ENCODE measurements at places on chromosomes 5 and 9.

- peak; percentile 53 for DNase-seq
Observed at GRCh38 chr5:90446961-90447360, 27.6 kb downstream of the MBLAC2 start.

DNA sequence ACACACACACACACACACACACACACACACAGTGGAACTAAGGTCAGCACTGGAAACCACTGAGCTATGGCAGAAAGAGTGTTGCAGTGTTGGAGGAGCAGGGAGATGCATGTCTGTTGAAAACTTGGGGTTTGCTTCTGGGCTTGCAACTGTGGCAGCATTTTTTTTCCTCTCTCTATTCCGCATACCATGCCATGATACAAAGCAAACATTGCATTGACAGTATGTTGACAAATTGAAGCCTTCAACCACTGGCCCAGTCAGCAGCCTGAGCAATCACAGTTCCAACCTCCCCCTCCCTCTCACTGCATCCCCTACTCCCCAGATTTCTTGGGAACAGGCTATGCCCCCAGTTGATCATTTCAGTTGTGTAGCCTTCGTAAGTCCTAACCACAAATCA lies 478.1 kb upstream of the WWC1 start:
- peak; percentile 58 for DNase-seq

DNA sequence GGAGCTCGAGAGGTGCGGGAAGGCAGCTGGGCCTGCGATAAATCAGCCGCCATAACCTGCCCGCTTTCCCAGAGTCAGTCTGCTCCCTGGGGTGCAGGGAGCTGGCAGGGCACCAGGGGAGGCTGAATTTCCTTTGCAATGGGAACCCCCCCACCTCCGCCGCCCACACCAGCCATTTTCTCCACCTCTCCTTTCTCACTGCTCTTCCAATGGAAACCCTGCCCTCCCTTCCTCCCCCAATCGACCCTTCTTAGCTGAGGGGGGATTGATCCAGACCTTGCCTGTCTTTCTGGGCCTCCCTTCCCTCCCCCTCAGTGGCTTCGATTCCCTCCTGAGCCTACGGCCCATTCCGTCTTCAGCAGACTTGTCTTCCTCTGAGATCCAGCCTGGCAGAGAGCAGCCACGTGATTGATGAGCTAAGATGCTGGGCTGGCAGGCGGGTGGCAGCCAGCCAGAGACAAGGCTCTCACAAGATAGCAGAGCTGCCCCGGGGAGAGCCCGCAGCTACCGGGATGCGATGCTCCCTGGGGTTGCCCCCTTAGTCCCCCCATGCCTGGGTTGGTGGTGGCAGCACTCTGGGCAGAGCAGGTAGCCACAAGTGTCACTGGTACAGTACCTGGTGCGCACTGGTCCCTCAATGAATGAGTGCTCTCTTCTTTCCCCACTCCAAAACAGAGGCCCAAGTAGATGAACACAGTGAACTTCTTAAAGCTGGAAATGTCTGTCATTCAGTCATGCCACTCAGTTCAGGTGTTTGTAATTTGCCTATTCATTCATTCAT lies 53.7 kb upstream of the FABP6 start:
- DNase-seq, result peak; percentile 54

- no peak for DNase-seq
Observed at GRCh38 chr5:147160902-147161700, 73.7 kb upstream of the STK32A start.

DNA sequence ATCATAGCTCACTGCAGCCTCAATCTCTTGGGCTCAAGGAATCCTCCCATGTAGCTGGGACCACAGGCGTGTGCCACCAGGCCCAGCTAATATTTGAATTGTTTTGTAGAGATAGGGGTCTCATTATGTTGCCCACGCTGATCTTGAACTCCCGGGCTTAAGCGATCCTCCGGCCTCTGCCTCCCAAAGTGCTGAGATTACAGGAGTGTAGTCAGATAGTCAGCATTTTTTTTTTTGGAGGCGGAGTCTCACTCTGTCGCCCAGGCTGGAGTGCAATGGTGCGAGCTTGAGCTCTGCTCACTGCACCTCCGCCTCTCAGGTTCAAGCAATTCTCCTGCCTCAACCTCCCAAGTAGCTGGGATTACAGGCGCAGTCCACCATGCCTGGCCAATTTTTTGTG lies 1.6 kb upstream of the SAR1B start:
- no peak for DNase-seq

- DNase-seq, result no peak
Observed at GRCh38 chr5:23132231-23132630, 279.1 kb upstream of the CDH12 start.

GRCh38 chr9:121234832-121235161 lies 33.1 kb upstream of the RAB14 start:
- DNase-seq, result no peak

- DNase-seq, result no peak
Observed at GRCh38 chr9:37037503-37038301, 3.6 kb upstream of the PAX5 start.

DNA sequence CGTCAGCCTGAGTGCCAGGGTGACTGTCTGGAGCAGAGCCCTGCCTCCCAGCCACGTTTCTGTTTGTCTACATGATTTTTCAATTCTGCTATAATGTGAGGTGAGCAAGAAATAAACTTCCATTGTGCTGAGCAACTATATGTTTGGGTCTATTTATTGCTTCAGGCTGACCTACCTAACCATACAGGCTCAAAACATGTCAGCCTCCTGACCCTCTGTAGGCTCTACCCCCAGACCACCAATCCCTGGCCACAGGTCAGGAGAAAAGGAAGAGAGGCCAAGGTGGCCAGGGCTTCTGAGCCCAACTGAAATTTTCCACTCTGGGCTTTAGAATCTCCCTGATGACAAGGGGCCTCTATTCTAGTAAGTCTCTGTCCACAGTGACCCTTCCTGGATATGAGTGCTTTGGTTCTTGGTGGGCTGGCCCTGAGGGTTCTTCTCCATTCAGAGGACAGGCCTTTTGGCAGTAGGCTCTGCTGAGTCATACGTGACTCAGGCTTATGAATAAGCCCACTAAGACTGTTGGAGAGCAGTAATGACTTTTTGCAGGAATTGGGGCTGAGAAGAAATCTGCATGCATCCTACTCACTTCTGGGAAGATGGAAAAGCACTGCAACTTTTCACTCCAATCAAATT lies 117.2 kb upstream of the TBCA start:
- peak; percentile 95 for DNase-seq

- peak; percentile 83 for DNase-seq
Observed at GRCh38 chr9:127767909-127768331, 10.5 kb downstream of the SH2D3C start.

- DNase-seq, result no peak
Observed at GRCh38 chr5:146109379-146109778, 4.0 kb upstream of the PLAC8L1 start.

DNA sequence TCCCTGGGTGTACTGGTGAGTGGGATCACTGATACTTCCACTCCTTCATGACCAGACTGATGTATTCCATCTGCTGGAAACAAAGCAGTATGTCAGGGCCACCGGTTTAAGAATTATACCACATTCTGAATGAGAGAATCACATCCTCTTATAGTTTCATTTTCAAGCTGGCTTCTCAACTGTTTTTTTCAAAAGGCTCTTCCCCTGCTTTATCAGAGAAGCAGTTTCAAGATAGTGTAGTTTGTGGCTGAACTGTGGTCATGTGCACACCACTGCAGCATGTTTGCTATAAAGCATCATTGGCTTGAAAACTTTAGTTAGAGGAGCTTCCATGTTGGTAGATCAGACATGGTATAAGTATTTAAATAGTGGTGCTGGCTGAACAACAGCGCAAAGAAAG lies 450.5 kb upstream of the CDH10 start:
- DNase-seq, result no peak

- DNase-seq, result no peak
Observed at GRCh38 chr9:134220311-134220710, 55.9 kb upstream of the RNU6ATAC start.

DNA sequence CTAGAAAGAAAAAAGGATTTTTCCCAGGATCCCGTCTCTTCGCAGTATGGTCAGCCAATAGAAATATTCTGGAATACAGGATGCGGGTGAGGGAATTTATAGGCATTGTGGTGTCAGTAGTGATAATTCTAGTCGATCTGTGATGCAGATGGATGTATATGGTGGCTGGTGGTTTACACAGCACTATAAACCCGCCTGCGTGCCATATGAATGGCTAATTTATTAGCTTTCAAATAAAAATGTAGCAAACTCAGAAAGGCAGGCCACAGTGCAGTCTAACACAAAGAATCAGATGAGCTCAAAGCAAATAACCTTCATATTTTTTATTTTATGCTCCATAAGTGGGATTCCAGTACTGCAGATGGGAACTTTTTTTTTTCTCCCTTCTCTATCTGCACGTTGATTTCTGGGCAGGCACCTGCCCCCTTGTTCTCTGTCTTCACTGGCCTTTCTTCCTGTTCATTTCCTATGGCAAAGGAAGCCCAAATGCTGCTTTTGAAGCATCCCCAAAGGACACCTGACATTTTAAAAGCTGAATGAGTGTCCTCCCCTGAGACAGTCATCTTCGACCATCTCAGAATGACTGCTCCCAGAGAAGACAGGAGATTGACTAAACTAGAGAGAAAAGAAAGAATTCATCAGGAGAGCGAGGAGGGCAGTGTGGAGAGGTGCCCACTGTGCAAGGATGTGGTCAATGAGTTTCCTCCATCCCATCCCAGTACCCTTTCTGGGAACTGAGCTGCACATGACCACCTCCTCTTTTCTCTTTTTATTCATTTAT lies 52.1 kb downstream of the SEMA6A start:
- no peak for DNase-seq

DNA sequence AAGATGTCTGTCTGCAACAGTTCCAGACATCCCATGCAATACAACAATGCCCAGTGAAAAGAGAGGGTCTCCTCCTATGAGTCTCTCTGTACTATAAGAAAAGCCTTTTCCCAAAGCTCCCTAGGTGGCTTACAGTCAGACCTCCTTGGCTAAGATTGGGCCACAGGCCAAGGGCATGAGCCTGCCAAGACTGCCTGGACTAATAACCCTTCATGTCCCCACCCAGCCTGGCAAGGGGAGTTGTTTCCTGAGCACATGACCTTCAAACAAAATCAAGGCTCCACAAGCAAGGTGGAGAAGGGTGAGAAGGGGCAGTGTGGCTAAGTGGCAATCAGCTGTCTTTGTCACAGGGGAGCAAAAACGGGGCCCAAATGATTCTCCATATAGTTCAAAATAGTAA lies 75.6 kb upstream of the ZSWIM6 start:
- DNase-seq, result no peak

DNA sequence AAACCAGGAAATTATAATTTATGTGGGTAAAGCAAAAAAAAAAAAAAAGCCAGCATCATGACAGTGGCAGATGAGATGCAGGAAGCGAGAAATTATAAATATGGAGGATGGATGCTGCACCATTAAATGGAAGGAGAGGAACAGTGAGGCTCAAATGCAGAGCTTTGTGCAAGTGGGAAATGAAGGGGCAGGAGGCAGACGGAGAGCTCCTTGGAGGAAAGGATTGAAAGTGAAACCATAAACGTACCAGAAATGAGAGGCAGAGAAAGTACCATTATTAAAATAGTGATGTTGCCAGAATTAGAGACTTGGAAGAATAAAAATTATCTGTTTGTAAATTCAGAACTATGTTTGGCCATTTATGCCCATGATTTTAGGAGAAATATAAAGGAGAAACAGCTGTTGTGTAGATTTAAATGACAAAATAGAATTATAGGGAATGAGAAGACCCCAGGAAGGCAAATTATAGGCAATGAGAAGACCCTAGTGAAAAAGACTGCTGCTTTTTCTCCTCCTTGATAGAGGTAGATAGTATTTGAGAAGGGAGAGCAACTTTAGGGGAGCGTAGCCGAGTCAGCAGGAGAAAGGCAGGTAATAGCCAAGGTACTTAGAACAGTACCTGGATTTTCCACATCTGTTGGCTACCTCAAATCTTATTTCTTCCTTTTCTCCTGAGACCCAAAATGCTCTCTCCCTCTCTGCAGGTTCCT lies 341.0 kb upstream of the CD180 start:
- peak; percentile 15 for DNase-seq

DNA sequence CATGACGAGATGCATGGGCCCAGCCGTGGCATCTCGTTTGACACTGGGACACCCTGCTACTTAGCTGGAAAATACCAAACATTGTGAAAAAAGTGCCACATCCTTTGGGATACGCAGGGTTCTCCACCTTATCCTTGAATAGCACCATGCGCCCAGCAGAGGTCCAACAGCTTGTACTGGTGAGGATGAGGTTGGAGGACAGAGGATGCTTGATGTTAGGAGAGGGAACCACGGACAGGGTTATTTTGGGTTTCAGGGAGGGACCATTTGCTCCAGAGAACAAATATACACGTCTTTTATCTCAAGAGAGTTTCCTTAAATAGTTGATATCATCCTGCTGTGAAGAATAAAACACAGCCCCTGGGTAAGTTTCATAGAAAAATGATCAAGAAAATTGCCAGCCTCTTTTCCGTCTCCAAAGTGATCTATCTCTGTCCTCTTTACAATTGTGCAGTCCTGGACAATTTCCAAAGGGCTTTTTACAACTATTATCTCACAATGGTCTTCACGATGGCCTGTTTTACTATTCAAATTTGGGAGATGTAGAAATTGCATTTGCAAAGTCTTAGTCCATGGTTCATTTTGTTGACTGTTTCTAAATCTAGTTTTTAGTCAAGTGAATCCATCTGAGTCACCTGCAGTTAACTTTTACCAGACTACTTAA lies 19.9 kb upstream of the FRRS1L start:
- no peak for DNase-seq

GRCh38 chr5:14834062-14834461 lies 37.5 kb downstream of the ANKH start:
- no peak for DNase-seq

DNA sequence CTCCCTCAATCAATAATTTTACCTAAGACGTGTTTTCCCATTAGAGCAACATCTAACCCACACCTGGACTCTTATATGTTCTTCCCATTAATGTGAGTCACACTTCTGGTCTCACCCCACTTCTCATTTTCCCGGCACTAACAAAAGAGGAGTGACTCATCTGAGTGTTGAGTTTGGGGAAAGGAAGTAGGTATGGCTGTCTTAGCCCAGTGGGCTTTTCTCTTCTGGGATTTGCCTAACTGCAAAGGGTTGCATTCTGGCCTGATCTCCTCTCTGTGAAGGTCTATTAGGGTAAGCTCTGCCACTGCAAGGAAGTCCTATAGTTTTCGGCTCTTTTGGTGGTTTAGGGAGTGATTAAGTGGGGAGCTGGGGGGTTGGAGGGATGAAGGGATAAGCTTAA lies 195.6 kb downstream of the KIAA0825 start:
- no peak for DNase-seq

- DNase-seq, result no peak
Observed at GRCh38 chr9:90774071-90774470, 27.5 kb upstream of the SYK start.

- no peak for DNase-seq
Observed at GRCh38 chr5:120382833-120383232, 81.3 kb upstream of the PRR16 start.

DNA sequence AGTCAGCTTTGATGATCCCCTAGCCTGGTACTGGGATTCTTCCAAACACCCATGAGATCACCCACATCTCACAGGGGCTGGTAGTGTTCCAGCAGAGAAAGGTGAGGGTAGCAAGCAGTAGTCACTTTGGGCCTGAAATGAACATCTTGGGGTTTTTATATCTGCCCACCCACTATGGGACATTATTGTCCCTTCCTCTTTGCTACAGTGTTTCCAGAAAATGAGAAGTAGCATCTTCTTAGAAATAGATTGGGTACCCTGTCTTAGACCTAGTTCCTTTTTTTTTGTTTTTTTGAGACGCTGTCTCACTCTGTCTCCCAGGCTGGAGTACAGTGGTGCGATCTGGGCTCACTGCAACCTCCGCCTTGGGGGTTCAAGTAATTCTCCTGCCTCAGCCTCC lies 249.2 kb upstream of the ANKRD55 start:
- DNase-seq, result no peak

- no peak for DNase-seq
Observed at GRCh38 chr5:32003981-32004380, 170.1 kb downstream of the GOLPH3 start.
